ENCODE measurements at places on chromosomes 6 and 20.

- DNase-seq, result no peak
Observed at GRCh38 chr6:165545806-165546205, 117.2 kb downstream of the PDE10A start.

GRCh38 chr20:34621383-34622367 lies 55.2 kb downstream of the PIGU start:
- DNase-seq, result no peak

DNA sequence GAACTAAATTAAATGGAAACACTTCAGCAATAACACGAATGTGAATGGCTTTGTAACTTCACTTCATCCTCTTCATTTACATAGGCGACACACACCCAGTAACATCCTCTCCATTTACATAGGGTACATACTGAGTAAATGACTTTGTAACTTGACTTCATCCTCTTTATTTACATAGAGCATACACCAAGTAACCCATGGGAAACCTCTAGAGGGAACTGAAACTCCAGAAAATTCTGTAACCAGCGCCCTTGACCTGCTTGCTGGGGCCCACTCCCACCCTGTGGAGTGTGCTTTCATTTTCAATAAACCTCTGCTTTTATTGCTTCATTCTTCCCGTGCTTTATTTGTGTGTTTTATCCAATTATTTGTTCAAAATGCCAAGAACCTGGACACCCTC lies 81.6 kb upstream of the OPRM1 start:
- no peak for DNase-seq

- DNase-seq, result no peak
Observed at GRCh38 chr20:2890742-2891141, 17.5 kb downstream of the PTPRA start.

GRCh38 chr20:35884541-35884865 lies 69.8 kb downstream of the SCAND1 start:
- DNase-seq, result no peak

DNA sequence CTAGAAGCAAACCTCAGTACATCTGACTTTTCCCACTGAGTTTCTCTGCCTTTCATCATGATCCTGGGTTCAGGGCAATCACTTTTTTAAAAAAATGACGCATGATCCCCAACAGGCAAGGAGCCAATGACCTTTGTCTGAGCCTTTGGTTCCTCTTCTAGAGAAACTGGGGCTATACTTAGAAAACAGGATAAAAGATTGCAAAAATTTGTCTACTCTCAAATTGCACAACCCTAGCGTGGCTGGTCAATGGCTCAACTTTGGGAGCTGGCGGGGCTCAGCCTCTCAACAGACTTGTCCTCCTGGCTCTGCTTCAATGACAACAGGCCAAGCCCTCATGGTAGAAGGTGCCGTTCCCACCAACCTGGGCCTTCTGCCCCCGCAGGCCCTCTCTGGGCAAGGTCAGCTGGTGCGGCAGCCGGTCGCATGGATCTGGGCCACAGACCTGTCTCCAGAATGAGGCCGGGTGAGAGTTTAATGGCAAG lies 48.7 kb downstream of the PDYN start:
- no peak for DNase-seq

DNA sequence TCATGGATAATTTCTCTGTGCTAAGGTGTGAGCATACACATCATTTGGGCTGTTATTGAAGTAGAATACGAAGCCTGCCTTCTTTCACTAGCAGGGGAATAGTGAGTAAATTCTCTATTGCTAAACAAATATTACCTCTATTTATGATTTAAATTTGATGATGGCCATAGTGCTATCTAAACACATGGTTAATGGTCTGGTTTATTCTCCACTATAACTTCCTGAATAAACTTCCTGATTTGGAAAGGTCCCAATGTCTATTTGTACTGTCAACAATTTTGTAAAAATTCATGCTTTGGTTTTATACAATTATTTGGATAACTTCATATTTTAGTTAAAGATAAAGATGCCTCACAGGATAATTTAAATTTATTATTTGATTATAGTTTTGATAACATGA lies 400.8 kb downstream of the ARHGAP18 start:
- no peak for DNase-seq

GRCh38 chr6:109315341-109316110 lies 66.7 kb downstream of the CD164 start:
- no peak for DNase-seq

GRCh38 chr20:47373206-47373733 lies 16.8 kb upstream of the ZMYND8 start:
- DNase-seq, result no peak

Data from endothelial cell (in vitro differentiated cells).